SK-N-SH (cell line): ENCODE measurements at places on chromosomes 11 and 22.

- DNase-seq: no peak
Observed at GRCh38 chr11:82225930-82226329, 507.7 kb downstream of the FAM181B start.

- DNase-seq: no peak
Observed at GRCh38 chr11:6778518-6778917, 4.3 kb upstream of the OR2AG1 start.

- DNase-seq: no peak
Observed at GRCh38 chr22:17436981-17437412, 67.7 kb downstream of the CECR2 start.

- DNase-seq: no peak
Observed at GRCh38 chr11:22879630-22880029, 19.4 kb upstream of the CCDC179 start.

DNA sequence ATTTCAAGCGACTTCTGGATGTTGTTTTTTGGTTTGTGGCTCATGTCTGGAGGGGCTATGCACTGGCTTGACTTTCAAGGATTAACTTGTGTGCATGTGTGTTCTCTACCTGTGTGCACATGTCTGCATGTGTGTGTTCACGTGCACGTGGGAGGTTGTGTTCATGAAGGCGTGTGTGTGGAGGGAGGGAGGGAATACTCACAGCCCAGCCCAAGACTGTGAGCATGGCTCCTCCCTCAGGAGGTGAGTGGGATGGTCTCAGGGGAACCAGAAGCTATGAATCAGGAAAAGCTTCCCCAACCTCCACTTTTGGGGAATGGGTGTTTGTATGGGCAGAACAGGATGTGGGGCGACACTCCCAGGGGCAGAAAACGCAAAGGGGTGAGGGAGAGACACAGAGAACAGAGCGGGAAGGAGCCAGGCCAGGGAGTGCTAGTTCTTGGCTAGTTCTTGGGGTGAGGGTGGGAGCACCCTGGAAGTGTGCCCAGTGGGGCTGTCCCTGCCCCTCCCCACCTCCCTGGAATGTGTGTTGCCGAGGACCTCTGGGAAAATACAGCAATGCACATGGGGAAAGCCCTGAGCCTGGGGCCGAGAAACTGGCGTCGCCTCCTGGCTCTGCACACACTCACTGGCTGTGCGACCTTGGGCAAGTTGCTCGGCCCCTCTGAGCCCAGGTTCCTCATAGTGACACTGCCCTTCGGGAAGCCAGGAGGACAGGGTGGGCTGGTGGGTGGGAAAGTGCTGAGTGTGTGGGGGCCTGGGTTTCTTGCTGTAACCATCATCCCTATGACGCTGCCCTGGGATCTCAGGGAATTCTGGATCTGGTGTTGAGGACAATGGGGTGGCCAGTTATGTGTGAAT, 16.9 kb upstream of the ALX4 start:
- no peak for DNase-seq

- DNase-seq: no peak
Observed at GRCh38 chr11:88175569-88176075, 379 bp upstream of the RAB38 start.

GRCh38 chr22:21734540-21735199, 924 bp downstream of the YPEL1 start:
- DNase-seq: no peak

DNA sequence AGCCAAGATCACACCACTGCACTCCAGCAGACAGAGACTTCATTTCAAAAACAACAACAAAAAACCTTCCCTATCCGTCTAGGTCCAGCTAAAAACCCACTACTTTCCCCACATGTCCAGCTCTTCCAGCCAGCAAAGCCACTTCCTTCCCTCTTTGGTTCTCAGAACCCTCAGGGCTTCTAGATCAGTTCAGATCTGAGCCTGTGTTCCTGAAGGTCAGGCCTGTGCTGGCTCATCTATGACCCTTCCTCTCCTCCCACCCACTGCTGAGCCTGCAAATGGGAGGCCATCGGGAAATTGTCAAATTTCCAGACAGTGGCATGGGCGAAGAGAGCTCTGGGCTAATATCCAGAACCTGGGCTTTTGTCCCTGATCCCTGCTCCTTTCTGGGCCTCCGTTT, 37.8 kb downstream of the SLCO2B1 start:
- no peak for DNase-seq

DNA sequence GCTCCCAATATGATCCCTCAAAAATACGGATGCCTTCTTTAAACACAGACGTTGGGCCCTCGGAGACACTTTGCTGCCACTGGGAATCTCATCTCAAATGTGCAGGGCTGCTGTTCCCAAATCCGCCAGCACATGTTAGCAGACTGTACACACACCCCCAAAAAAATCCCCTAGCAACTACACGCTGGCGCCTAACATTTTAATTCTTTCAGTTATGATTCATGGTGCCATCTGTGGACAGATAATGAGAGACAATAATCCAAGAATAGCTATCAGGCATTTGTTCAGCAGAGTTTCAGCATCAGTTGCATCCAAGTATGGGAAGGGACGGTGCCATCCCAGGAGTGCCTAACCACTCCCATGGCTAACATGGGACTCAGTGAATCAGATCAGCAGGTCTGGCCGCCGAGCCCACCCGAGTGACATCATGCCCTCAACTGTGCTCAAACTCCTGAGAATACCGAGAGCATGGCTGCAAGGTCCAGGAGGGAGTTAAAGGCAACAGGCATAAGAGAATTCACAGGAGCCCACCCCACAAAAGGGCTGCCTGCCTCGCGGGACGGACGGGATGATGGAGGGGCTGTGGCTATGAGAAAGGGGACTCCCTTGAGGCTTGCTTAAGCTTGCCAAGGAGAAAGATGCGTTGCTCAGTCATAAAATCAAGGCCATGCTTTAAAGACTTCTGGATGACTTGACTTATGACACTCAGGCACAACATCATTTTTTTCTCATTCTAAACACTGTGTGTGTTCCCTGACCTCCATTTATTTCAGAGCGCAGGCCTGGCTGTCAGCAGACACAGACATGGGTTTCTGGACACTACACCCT, 337.0 kb downstream of the SHANK2 start:
- DNase-seq: no peak

DNA sequence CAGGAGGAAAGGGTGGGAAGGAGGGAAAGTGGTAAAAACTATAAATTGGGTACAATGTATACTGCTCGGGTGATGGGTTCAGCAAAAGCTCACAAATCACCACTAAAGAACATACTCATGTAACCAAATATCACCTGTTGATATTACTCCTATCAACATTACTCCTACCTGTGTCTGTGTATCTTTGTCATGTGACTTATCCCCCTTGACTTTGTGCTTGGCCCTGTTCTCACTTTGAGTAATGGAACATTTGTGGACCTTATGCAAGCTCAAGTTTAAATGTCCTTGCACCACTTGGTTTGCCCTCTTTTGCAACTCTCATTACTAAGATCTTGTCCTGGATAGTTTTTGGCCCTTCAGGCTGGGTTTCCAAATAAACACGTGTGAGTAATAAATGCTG, 39.0 kb downstream of the ZNF280B start:
- DNase-seq: no peak
